ENCODE measurements at places on chromosomes 4 and X.

DNA sequence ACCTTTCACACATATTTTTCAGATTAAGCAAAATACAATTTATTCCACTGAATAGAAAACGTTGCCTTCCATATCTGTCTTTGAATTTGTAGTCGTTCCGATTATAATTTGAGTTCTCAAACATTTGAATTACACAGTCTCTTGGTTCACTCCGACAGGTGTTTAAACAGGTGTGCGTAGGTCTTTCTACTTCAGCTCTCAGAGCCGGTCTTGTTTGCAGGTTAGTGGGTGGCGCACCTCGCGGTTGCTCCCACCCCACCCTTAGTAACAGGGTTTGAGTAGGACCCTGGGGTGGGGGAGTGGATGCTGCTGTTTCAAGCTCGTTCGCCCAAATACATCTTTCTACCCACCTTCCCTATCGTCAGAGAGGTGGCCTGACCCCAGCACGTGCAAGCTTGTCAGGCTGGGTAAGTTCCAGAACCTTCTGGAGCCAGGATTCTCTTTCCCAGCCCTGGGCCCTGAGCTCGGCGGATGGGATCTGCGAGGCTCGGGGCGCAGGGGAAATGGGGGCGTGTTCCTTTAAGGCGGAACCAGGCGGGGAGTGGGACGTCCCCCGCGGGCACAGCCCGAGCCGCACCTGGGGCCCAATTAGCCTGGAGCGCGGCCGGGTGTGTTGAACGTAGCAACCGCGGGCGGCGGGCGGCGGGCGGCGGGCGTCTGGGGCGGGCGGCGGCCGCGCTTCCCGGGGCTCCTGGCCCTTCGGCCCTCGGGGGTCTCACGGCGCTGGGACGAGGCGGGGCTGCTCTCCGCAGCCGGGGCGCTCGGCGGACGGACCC, at the start of gene FAM149A:
Gene FAM149A, plus strand, starts transcription at position 591 of the 776 bp plus-strand sequence.
- DNase-seq, result peak; percentile 83

DNA sequence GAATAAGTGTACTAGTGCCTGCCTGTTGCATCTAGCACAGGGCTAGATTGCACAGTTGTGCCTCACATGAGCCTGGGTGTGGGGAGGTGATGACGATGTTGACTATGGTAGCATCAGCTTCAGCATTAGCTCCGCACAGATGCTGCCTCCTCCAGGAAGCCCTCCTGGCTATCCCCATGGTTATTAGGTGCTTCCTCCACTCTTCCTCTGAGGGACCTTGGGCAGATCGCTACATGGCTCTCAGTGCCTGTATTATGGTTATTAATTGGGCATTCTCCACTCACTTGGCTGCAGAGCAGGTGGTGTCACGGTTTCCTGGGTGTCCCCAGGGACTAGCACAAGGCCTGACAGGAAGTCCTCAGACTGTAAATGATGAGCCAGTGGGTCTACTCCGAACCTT, 325.6 kb downstream of the ARHGAP10 start:
- no peak for DNase-seq

DNA sequence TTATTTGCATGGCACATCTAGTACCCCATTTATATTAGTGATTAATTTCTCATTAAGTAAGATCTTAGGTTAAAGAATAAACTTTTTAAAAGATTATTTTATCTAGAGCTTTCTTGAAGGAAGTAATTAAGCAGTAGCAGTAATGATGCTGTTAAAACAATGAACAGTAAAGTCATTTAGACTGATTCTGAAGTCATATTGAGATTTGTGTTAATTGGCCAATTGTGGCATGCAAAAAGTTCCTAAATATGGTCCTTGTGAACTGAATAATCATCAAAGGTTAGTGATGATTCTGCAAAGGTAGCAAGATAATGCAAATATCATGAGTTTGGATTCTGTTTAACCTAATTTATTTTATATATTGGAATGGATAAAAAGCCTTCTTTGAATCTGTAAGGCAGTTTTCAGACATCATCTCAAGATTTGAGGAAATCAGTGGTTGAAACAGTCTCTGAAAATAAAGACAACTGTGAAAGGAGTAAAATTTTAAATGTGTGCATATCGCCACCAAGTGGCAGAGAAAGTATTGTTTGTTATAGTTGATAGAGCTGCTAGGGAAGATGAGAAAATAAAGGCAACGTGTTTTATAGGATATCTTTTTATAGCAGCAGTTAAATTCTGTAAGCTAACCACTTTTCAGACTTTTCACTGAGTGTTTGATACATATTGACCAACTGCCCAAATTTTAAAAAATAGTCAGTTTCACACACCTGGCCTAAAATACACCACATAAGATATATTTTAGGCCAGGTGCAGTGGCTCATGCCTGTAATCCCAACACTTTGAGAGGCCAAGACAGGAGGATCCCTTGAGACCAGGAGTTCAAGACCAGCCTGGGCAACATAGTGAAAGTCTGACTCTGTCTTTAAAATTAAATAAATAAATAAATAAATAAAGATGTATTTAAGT, 79.6 kb downstream of the CCKAR start:
- peak; percentile 65 for DNase-seq

DNA sequence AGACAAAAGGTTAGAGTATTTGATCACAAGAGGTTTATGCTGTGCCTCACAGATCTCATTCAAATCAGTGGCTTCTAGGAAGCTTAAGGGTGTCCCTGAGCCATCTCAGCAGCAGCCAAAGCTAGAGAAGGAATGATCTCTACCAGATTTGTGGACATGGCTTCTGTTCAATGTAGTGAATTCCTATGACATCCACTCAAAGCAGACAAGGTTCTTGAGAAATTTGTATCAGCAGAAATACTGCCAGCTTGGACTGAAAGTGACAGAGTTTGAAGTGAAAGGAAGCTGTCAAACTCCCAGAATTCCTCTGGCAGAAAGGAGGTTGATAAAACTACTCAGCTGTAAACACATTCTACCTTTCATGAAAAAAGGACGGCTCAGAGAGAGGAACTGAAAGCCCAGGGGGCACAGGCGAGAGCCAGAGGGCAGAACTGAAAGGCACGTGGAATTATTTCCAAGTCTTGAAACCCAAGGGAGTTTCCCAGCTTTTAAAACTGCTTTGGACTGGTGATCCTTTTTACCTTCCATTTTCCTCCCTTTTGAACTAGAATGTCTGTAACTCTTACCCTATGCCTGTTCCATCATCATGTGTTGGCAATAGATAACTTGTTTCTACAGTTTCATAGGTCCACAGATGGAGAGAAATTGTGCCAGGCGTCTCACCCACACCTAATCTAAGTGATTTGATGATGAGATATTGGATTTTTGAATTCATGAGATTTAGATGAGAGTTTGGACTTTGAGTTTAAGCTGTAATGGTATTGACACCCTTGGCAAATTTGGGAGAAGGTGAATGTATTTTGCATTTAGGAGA, 14.5 kb upstream of the MED14 start:
- no peak for DNase-seq

GRCh38 chr4:25818371-25818871, 44.4 kb downstream of the SEL1L3 start:
- no peak for DNase-seq

GRCh38 chrX:20362268-20363267, 95.9 kb upstream of the RPS6KA3 start:
- DNase-seq, result no peak

GRCh38 chr4:6308899-6309643, 39.4 kb downstream of the WFS1 start:
- DNase-seq, result peak; percentile 72

DNA sequence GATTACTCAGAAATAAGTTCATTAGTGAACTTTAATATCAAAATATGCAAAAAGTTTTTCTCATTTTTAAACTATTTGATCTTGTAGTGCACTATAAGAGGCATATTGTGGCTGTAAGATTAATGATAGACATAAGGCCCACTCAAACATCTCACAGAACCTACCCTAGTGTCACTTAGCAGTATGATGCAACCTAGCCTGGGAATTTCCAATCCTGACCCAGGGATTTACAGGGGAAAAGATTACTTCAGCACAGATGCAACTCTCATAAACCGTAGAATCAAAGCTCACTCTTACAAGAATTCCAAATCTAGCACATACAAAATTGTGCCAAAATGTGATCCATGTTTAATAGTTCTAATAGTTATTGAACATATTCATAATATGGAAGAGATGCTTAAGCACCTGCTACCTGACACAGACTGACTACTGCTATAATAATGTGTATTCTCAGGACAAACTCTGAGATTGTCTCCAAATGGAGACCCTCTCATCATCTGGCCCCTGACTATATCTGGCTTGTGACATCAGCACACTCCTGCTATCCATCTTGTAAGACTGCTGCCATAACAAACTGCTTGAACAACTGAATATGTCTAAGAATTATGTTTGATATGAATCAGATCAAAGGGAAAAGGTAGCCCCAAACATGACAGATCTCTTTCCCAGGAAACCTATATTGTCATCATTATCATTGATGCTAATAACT, 271.9 kb downstream of the PABPC4L start:
- no peak for DNase-seq

- no peak for DNase-seq
These were observed 60.5 kb upstream of the TSPAN7 start for GRCh38 chrX:38500866-38501265.

DNA sequence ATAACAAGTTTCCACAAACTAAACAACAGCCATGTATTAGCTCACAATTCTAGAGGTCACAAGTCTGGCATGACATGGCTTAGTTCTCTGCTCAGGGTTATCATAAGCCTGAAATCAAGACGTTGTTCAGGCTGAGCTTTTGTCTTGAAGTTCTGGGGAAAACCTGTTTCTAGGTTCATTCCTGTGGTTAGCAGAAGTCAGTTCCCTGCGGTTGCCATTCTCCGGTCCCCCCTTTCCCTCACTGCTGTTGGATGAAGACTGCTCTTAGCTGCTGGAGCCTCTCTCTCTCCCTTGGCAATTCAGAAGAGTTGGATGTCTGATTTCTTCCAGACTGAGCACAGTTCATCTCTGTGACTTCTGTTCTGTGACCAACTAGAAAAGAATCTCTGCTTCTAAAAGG, 962.6 kb downstream of the PCDH7 start:
- no peak for DNase-seq

DNA sequence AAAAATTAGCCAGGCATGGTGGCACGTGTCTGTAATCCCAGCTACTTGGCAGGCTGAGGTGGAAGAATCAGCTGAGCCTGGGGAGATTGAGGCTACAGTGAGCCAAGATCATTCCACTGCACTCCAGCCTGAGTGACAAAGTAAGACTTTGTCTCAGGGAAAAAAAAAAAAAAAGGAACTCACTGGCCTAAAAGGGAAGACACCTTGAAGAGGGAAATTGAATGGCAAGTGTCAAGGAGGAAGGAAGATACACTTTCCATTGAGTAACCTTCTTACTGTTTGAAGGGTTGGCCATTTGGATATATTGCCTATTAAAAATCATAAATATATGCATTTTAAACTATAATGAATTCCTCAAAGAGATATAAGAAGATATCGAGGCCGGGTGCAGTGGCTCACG, 147.5 kb upstream of the FAM241A start:
- no peak for DNase-seq

DNA sequence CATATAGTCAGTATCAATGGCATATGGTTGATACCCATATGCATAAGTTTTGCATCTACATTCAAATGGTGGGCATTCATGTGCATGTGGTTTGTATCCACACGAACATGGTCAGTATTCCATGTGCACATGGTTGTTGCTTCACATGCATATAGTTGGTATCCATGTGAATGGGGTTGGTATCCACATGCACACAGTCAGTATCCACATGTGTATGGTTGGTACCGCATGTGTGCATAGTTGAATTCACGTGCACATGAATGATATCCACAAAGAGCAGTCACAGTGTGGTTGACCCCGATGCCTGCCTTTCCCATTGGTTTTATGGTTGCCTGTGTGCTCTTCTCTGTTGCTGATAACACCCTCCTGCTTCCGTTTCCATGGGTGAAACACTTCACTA, 427.9 kb downstream of the STIM2 start:
- no peak for DNase-seq

DNA sequence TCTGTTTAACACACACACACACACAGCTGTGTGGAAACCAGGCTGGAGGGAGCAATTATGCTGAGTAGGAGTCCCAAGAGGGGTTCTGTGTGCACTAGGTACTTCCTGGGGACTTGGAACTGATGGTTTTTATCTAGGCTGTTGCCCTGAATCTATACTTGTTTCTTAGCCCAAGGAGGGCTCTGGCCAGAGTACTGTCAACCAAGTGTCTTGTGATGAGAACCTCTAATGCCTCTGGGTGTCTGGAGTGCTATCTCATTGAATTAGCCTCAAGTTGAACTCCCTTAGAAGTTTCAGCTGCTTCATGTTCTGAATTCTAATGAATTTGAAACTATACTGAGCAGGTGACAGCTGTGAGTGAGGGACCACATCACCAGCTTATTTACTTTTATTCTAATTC, 16.6 kb downstream of the ARHGAP24 start:
- DNase-seq, result no peak

- no peak for DNase-seq
These were observed 71.4 kb downstream of the TSC22D3 start for GRCh38 chrX:107704181-107704580.

GRCh38 chr4:5118994-5119835, 67.9 kb downstream of the STK32B start:
- DNase-seq, result no peak

DNA sequence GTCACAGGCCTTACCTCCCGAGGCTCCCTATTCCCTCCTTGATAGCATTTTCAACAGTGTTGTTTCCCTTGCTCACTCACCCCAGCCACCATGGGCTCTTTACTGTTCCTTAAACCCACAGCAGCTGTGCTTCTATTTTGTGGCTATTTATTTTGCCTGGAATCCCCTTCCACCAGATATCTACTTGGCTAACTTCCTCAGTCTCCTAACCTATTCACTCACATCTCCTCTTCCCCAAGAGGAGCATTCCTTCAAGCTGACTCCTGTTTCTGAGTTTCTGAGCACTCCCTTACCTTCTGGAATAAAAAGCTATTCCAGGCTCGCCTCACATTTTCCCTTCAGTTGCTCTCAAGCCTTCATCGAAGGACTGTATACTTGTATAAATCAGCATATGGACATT, 50.5 kb downstream of the CXCL1 start:
- no peak for DNase-seq

DNA sequence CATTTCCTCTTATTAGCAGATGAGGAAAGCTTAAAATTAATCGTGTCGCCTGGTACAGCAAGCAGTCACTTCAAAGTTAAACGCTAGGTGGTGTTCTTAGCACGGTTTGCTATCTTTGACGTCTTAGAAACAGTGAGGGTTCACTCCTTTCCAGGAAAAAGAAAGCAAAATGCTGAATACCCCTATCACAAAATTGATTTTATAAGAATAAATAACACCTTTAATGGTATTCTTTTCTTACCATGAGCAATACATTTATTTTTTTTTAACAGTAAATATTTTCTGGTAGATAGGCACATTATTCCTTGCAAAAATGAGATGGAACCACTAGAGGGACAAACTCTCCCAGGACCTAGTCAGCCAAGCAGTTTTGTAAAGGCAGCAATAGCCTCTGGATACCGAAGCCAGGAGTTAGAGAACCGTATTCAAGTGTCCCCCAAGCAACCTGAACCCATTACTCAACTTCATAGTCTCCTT, 153.9 kb downstream of the KDR start:
- DNase-seq, result peak; percentile 82

All from GM23338 (cell line).